ENCODE measurements at places on chromosomes 6 and 20. TPM values are rescaled to one million over a fixed set of nuclear protein-coding genes. Genes with fewer than 3 reads are reported as not detected.

REM1 gene
- total RNA-seq: not detected

GINM1 gene
- 29.1 TPM for total RNA-seq

PKIB gene
- total RNA-seq: 0.62 TPM

KIAA0408 gene
- total RNA-seq: 5.8 TPM

PLG gene
- total RNA-seq: not detected

TCF15 gene
- not detected for total RNA-seq

ANKRD6 gene
- total RNA-seq: 6.0 TPM

C20orf141 gene
- total RNA-seq: not detected

OR2H1 gene
- total RNA-seq: not detected

PPP1R14C gene
- total RNA-seq: not detected

CBLN4 gene
- not detected for total RNA-seq

GRCh38 chr20:53980031-53980465, 90.3 kb downstream of the BCAS1 start:
- H3K27ac ChIP-seq: no peak overlapping the region
- H3K4me3 ChIP-seq: no peak overlapping the region
- no peak for DNase-seq

GRCh38 chr6:39209911-39210310, 19.4 kb downstream of the KCNK5 start:
- H3K36me3 ChIP-seq: no peaks in the 10 kb centered on the region
- no peak overlapping the region for H3K4me3 ChIP-seq
- H3K4me1 ChIP-seq: no peaks in the 10 kb centered on the region
- no peak for DNase-seq
- no peaks in the 10 kb centered on the region for H3K27me3 ChIP-seq

DNA sequence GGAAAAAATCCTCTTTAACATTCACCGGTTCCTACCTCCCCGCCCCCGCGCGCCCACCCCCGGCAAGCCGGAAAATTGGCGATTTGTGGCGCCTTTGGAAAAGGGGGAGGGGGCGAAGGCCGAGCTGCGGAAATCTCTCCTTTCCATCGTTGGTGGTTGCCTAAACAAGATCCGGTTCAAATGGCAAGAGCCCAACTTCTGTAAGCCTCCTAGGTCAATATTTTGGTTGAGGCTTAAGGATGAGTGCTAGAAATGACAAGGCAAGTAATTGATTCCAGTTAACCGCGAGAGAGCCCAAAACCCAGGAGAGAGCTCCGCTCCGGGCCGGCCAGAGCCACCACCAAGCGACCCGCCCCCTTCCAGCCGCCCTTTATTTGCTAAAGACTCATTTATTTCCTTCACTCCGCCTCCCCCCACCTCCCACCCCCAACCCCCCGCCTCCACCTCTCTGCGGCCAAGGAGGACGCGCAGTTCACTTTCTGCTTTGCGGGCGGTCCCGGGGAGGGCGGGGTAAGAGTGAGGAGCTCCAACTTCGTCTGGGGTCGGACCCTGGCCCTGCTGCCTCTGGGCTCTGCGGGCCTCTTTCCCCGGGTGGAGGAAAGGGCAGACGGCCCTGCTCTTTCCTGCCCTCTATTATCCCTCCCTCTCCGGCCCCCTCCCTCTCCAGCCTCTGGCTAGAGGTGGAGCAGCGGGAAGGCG, 838 bp upstream of the NKX2-2 start:
- H3K36me3 ChIP-seq: no peaks in the 10 kb centered on the region
- no peak overlapping the region for H3K27ac ChIP-seq
- H3K4me3 ChIP-seq: no peak overlapping the region
- H3K4me1 ChIP-seq: peaks cover 76% of the 10 kb centered on the region
- H3K27me3 ChIP-seq: peaks cover 24% of the 10 kb centered on the region

DNA sequence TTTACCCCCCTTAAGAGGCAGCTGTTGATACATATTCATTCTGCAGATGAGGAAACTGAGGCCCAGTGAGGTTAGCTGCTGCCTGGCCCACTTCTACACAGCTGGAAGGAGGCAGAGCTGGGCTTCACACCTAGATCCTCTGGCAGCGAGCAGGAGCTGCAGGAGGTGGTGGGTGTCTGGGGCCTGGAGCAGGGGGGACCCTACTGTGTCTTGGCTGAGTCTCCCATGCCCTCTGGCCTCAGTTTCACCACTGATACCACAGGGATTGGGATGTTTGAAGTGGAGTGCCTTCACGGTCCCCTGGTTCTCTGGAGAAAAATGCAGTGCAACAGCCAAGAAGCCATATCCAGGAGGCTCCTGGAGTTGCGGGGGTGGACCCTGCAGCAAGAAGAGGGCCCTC, 8.2 kb upstream of the BPIFA2 start:
- no peak overlapping the region for H3K27ac ChIP-seq
- no peaks in the 10 kb centered on the region for H3K36me3 ChIP-seq
- H3K4me3 ChIP-seq: no peak overlapping the region
- no peaks in the 10 kb centered on the region for H3K4me1 ChIP-seq
- no peaks in the 10 kb centered on the region for H3K27me3 ChIP-seq
- DNase-seq: no peak

DNA sequence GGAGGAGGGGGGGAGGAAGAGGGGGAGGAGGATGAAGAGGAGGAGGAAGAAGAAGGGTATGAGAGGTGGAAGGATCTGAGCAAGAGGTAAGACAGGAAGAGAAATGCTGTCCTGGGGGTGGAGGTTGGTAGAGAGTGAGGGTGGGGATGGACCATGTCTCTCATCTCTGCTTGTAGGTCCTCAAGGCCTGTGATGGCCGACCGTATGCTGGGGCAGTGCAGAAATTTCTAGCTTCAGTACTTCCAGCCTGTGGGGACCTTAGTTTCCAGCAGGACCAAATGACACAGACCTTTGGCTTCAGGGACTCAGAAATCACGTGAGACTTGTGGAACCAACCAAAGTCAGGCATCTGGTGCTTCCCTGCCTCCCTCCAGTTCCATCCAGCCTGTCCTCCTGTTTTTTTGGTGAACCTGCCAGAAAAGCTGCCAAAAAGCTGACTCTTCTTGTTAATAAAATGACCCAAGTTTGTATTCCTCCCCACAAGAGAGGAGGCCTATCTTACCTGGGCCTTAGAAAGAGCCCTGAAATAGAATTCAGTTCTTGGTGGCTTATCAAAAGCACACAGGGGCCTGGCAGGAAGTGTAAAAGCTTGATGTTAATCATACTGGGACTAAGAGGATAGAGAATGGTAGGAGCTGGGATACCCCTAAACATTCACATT, 2.5 kb upstream of the C4A start:
- H3K27ac ChIP-seq: peak overlapping the region; percentile 58
- no peak overlapping the region for H3K4me3 ChIP-seq
- H3K36me3 ChIP-seq: peaks cover 6% of the 10 kb centered on the region
- peaks cover 14% of the 10 kb centered on the region for H3K4me1 ChIP-seq

- no peaks in the 10 kb centered on the region for H3K27me3 ChIP-seq
- no peaks in the 10 kb centered on the region for H3K4me1 ChIP-seq
- DNase-seq: no peak
- H3K27ac ChIP-seq: no peak overlapping the region
- no peak overlapping the region for H3K4me3 ChIP-seq
These were observed 17.6 kb downstream of the TMEM74B start for GRCh38 chr20:1166948-1167720.

DNA sequence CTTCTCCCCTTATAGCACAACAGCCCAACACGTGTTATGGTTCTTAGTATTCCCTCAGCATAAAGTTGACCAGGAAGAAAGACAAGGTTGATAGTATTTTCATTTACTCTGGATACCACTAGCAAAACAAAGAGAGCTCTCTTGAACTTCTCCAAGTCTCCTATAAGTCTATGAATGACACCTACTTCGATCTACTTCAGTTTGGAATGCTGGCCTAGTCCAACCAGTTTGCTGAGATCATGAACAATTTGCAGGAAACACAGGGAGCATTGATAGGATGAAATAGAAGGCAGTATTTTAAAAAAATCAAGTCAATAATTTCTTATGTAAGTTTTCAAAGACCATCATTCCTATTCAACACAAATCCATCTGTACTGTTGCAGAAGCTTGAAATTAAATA, 93.6 kb downstream of the GJA10 start:
- H3K27ac ChIP-seq: no peak overlapping the region
- H3K36me3 ChIP-seq: no peaks in the 10 kb centered on the region
- H3K4me1 ChIP-seq: no peaks in the 10 kb centered on the region
- no peak for DNase-seq

GRCh38 chr6:122620428-122620827, 10.2 kb downstream of the PKIB start:
- no peak overlapping the region for H3K4me3 ChIP-seq
- H3K27me3 ChIP-seq: peaks cover 2% of the 10 kb centered on the region
- no peaks in the 10 kb centered on the region for H3K4me1 ChIP-seq
- DNase-seq: no peak
- H3K27ac ChIP-seq: no peak overlapping the region

GRCh38 chr20:3980260-3981131, 34.9 kb downstream of the RNF24 start:
- H3K27me3 ChIP-seq: no peaks in the 10 kb centered on the region
- H3K4me3 ChIP-seq: peak overlapping the region; percentile 85
- no peak for DNase-seq

DNA sequence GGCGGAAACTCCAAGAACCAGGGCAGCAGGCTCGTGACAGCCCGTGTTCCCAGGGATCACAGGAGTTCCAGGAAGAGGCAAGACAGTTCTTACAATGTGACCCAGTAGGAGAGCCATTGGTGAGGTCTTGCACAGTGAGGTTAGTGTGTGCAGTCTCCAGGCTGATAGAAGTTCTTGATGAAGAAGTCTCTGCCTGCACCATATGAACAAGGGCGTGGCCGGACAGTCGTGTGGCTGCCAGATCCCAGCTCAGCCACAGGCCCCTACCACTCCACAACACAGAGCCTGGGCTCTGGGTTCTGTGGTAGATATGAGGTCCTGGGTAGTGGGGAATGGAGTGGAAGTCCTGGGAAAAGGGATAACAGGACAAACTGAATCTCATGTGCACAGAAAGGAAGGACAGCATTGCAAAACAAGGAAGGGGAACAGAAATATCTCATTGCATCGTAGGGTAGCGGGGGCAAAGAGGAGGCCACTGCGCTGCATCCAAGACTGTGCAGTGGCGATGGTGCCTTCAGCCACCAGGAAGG, 65.2 kb downstream of the STX11 start:
- H3K36me3 ChIP-seq: no peaks in the 10 kb centered on the region
- DNase-seq: no peak
- peak overlapping the region; percentile 81 for H3K4me3 ChIP-seq

DNA sequence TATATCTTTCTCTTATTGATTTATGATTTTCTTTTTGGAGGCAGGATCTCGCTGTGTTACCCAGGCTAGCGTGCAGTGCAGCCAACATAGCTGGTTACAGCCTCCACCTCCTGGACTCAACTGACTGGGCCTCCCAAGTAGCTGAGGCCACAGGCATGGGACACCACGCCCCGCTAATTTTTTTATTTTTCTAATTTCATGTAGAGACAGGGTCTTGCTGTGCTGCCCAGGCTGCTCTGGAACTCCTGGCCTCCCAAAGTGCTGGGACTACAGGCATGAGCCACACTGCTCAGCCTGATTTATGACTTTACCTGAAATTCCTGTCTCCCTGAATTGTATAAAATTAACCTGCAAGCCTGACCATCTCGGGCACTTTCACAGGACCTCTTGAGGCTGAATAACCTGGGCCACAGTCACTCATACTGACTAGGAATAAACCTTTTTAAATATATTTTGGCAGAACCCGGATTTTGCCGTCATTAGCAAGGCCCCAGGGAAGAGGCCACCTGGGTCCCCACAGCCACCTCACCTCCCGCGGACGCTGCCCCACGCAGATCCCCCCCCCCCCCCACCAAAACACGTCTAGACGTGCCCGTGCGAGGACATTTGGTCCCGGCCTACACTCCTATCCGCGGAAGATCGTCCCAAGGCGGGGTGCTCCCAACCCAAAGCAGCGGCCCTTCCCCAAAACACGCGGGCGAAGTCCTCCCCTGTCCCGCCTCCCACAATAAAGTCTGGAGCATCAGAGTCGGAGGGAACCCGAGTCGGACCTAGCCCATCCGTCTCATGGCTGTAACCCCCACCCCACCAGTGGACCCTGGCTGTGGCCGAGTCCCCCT, 902 bp downstream of the ZNF337 start:
- no peaks in the 10 kb centered on the region for H3K27me3 ChIP-seq
- DNase-seq: no peak
- peak overlapping the region; percentile 79 for H3K27ac ChIP-seq
- H3K4me1 ChIP-seq: peaks cover 12% of the 10 kb centered on the region

- H3K27ac ChIP-seq: no peak overlapping the region
- no peak for DNase-seq
- H3K36me3 ChIP-seq: no peaks in the 10 kb centered on the region
- no peaks in the 10 kb centered on the region for H3K27me3 ChIP-seq
These were observed 39.8 kb downstream of the SRSF3 start for GRCh38 chr6:36633915-36634314.

DNA sequence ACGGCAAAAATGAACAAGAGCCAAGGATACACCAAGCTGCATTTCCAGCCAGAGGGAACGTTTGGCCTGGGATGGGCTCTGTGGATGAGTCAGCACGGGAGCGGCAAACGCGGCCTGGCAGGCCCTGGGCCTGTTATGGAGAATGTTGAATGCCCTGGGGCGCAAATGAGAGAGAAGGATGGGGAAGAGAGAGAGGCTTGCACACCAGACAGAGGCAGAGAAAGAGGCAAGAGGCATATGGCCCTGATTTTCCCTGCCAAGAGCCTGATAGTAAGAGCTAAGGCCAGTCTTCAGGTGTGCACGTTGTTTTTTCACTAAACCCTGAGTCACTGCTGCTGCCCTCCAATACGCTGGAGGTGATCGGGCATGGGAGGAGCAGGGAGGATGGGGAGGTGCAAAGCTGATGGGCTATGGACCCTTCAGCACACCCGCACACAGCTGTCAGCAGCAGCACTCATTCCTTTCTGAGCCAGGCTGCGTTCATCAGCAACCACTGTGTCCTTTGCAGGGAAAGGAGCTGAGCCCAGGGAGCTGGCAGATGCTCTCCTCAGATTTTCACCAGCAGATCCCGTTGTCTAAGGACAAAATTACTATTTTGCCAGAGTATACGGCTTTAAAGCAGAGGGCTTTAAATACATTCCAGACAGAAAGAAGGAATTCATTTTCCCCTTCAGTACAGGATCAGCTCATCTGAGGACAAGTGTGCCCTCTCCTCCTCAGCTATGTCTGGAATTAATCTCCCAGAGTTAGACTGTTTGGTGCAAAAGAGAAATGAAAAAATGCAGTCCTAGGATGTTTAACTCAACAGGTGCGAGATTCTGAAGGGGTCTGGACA, 61.7 kb upstream of the SLC22A23 start:
- H3K4me3 ChIP-seq: no peak overlapping the region
- H3K4me1 ChIP-seq: no peaks in the 10 kb centered on the region
- H3K36me3 ChIP-seq: no peaks in the 10 kb centered on the region
- no peak overlapping the region for H3K27ac ChIP-seq
- H3K27me3 ChIP-seq: peaks cover 2% of the 10 kb centered on the region
- no peak for DNase-seq

DNA sequence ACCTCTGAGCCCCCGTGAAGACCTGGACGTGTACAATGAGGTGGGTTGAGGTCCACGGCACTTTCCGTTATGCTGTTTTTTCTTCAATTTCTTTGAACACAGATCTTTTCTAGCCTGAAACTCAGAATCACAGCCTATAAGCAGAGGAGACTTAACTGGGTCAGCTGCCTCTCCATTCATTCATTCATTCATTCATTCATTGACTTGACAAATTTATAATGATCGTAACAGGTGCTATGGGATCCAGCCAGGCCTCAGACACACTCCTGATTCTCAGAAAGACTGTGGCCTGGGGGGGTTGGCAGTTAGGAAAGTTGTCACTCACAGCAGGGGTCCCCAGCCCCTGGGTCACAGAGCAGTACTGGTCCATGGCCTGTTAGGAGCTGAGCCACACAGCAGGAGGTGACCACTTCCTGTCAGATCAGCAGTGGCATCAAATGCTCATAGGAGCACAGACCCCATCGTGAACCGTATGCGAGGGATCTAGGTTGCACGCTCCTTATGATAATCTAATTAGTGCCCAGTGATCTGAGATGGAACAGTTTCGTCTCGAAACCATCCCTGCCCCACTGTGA, 38.6 kb upstream of the IRF4 start:
- peaks cover 6% of the 10 kb centered on the region for H3K4me1 ChIP-seq
- DNase-seq: no peak
- H3K4me3 ChIP-seq: no peak overlapping the region
- peaks cover 14% of the 10 kb centered on the region for H3K36me3 ChIP-seq
- H3K27ac ChIP-seq: no peak overlapping the region
